ENCODE measurements at places on chromosomes 1 and 21.

DNA sequence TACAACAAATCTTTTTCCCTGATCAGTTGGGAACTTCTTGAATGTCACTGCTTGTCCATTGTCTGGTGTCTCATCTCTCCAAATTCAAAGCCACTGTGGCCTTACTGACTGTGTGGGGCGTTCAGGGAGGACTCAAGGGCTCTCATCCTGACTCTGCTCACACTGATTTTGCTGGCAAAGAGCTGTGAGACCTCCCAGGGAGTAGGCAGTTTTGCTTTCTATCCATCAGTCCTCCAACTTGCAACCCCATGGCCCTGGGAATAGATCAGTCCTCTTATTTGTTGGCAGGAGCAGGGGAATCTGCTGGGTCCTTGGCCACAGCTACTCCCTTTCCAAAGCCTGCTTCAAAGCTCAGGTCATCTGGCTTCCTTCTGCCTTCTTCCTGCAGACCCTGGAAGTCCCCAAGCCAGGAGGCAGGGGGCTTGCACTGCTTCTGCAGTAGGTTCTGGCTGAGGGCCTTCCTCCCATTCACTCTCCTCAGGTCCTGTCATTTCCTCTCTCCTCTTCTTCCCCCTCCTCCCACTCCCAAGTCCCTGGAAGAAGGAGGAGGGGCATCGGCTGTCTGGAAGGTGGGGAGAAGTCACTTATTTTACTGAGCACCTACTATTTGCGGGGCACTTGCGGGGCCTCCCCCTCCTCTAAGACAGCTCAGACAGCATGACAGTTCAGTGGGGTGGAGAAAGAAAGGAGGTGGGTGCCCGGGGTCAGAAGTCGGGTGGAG, 876 bp upstream of the NAV1 start:
- DNase-seq = no peak

DNA sequence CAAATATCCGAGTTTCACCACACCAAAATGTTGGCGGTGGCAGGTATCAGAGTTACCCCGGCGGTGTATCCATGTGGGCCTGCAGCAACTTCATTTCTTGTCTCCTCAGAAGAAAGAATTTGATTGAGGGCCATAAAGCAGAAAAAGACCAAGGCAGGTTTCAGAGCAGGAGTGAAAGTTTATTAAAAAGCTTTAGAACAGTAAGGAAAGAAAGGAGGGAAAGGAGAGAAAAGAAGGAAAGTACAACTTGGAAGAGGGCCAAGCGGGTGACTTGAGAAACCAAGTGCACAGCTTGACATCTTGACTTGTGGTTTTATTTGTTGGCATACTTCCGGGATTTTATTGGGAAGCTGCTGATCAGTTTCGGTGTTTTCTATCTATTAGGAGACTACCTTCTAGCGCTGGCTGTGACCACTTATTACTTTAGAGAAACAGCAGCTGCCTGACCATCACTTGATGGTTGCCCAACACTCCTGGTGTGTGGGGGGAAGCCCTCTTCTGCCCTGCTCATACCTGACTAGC, 75.5 kb upstream of the RAB3GAP2 start:
- DNase-seq = no peak

GRCh38 chr1:109365642-109366204, 32.0 kb downstream of the SORT1 start:
- no peak for DNase-seq

GRCh38 chr1:203556047-203556851, 62.3 kb downstream of the OPTC start:
- peak; percentile 31 for DNase-seq

Data from amniotic epithelial cell (primary cell).